ENCODE measurements at places on chromosomes 4 and X. TPM values are rescaled to one million over a fixed set of nuclear protein-coding genes. Genes with fewer than 3 reads are reported as not detected.

- DNase-seq, result no peak
Measured at GRCh38 chr4:42492962-42493361, 95.7 kb downstream of the SHISA3 start.

DNA sequence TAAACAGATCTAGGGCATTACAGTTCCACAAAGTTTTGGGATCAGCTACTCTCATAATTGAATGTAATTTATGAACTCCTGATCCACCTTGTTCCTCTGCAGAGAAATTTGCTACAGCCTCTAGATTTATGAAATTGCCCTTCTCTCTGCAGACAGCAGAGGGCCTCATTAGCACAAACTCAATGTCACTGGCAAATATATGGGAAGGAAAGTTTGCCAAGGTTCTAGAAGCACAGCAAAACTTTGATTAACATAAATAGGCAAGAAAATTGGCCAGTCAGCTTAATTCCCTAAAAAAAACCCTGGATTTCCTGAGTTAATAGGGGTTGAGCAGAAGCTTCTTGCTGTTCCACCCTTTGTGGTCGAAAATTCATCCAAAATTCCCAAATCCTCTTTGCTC is 31.5 kb downstream of the PRPS1 start:
- no peak for DNase-seq

DNA sequence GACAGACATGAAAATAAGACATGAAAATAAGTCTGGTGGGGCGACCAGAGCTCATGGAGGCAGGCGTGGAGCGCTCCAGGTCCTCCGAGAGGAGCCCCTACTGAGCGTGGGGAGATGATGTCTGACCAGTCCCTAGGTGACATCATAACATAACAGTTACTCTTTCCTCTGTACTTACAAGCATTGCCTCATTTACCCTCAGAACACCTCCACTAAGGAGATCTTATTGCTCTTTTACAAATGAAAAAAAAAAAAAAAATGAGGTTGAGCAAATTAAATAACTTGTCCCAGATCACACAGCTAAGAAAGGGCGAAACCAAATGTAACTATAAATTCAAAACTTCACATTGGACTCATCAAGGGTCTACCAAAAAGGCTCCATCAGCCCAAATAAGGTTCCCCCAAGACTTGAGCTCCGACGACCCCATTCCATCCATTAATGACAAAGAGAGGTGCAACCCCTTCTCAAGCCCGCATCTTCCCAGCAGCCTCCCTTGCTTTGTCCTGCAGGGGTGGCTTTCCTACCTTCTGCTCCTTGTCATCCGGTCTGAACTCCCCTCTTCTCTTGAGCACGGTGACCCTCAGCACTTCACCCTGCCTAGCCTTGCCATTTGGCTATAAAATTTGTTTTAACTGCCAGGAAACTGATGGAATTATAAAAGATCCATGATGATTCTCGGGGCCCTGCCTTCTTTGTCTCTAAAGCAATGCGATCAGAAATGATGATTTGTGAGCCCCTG is 246.7 kb downstream of the DHX15 start:
- DNase-seq, result no peak

- DNase-seq, result no peak
Measured at GRCh38 chrX:18992829-18993228, 8.9 kb upstream of the PHKA2 start.

GRCh38 chr4:149531861-149532260 is 283.8 kb downstream of the IQCM start:
- no peak for DNase-seq

DNA sequence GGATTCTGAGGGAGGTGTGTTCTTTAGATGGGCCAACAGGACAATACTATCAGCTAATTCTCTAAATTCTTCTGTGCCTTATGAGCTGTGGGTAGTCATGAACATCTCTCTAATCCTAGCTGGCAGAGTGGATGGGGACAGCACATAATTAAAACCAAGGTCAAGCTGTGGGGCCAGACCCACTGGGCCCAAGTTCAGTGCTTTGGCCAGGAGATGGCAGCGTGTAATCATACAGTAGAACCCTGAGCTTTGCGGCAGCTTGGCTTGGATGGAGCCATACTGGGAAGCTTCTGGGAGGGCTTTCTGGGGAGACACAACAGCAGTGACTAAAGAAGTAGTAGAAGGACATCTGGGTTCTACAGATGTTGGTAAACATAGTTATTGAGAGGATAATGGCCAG is 140.3 kb upstream of the CXCL13 start:
- no peak for DNase-seq

DNA sequence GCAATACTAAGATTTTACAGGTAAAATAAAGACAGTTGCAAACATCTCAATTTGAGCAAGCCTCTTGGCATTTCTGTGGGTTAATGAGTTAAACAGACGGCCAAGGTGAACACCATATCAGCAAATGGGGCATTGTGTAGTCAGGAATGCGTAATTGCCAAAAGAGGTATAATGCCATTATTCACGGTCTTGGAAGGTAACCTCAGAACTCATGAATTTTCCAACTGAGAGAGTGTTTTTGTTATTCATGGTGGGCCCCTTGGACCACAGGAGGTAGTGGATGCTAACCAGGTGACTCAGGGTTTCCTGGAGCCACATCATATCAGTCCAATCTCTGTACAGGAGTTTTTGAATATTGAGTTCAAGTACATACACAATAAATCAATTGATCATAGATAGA is 368.0 kb upstream of the TECRL start:
- no peak for DNase-seq

DNA sequence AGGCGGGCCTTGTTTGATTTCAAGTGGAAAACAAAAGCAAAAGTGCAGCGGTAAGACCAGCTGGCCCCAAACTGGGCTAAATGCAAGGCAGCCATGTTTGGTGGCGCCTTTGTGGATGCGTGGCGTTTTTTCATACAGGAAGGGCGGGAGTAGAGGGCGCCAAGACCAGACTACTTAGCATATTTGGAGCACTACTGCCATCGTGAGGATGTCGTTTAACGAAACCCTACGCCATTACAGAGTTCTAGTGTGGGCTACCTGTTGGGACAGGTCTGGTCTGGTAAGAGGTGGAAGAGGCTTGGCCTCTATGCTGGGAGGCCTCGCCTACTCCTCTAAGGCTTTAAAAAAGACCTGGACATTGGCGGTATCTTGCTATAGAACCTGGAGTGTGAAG is 230.7 kb upstream of the STK26 start:
- DNase-seq, result no peak

DNA sequence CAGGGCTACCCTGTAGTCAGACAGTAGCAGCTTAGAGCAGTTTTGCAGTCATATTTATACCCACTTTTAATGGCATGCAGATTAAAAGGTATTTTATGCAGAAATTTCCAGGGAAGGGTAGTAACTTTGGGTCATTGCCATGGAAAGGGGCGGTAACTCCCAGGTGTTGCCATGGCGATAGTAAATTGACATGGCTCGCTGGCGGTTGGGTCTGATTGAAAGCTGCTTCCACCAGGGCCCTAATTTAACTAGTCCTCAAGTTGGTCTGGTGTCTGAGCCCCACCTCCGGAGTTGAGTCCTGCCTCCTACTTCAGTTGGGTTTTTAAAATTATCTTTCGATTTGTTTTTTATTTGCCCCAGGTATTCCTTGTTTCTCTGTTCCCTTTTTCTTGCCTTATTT is 70.1 kb downstream of the NAA11 start:
- no peak for DNase-seq

LRP2BP gene
- total RNA-seq, result 1.0 TPM

DCAF4L1 gene
- 0.12 TPM for total RNA-seq

TMEM31 gene
- total RNA-seq, result not detected

ARHGAP36 gene
- total RNA-seq, result 1.6 TPM

MTTP gene
- total RNA-seq, result 54.4 TPM
